Activated T-helper 17 cell treated with anti-CD3 and anti-CD28 coated beads, Interleukin-2, amount 50 U/mL, for 72 hours (primary cell): ENCODE measurements at places on chromosomes 4 and X. TPM values are rescaled to one million over a fixed set of nuclear protein-coding genes. Genes with fewer than 3 reads are reported as not detected.
A peak's percentile ranks its signal among the peaks of the same experiment; 100 is the strongest.

DNA sequence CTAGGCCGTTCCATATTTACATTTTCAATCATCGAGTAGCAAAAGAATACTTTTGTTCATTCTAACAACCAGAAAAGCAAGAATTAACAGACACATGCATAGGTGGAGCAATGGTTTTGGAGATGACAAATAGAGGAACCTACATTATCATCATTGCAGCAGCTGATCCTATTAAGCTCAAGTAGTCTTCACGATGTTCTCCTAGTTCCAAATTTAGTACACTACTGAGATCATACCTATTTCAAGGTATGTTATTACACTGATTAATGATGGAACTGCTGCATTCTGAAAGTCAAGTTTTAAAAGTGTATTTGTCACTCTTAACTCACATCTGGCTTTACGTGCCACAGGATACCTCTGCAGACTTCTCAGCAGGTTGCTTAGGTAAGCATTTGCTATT, 87.4 kb downstream of the ADGRA3 start:
- no peak for ATAC-seq

DNA sequence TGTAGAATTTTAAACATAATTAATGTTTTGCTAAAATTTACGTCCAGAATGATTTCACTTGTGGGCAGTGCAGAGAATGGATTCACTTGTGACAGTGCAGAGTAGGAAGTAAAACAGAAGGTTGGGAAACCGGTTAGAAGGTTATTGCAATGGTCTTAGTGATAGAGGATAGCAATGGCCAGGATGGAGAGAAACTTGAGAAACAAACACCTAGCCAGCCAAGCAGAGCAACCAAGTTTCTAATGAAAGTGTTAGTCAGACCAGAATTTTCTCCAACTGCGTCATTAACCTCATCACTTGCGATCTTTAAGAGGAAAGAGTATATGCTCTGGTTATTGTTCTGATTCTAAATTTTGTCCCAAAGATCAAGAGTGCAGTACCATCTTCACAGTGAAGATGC, 50.0 kb upstream of the TBC1D9 start:
- ATAC-seq: no peak

The KDR gene
- not detected for total RNA-seq

The ARHGAP36 gene
- total RNA-seq: not detected

GRCh38 chr4:153204728-153205648, 745 bp downstream of the TRIM2 start:
- ATAC-seq: peak; percentile 54

The NHSL2 gene
- total RNA-seq: 0.15 TPM

The SULT1B1 gene
- total RNA-seq: 0.52 TPM

- ATAC-seq: no peak
Measured at GRCh38 chrX:109624641-109625616, at the start of gene KCNE5. Gene KCNE5, minus strand, starts transcription at chrX:109625172. Its CDS starts 152 bp downstream, at chrX:109625020.

The ADGRG2 gene
- total RNA-seq: not detected

DNA sequence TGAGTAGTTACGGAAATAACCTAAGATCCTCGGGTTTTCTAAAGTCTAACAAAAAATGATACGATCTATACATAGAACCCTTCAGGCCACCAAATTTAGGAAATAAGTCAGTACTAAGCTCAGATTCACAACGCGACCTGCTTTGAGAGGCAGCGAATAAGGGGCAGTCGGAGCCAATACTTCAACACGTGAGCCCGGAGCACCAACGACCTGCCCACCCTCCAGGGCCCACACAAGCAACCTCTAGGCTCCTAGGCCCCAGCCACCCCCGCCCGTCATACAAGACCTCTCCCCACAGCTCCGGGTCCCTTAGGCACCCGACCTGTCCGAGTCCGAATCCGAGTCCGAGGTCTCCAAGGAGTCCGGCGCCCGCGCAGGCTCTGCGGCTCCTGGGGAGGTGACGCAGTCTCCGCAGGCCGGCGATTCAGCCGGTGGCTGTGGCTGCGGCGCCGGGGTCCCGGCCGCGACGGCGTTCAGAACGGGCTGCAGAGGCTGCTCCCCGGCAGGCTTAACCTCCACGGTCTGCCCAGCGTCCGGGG, 580 bp downstream of the NAF1 start:
- ATAC-seq: peak; percentile 68

DNA sequence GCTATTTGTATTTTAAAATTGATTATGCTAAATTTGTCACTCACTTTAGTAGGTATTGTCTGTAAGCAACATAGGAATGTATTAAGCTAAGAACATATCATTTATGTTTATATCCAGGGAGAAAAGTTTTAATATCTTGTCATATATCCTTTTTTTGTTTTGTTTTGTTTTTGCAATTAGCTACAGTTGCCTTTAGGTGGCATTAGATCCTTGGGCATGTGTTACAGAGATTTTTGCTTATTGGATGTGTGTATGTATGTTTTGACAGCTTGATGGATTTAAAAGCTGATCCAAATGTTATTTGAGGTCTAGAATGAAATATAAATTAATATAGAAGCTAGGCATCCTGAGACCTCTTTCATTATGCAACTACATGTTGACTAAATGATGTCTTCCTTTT, 36.1 kb upstream of the OTUD4 start:
- ATAC-seq: no peak

The BDH2 gene
- total RNA-seq: 11.4 TPM

GRCh38 chr4:179624768-179625181, 2182.5 kb upstream of the AGA start:
- no peak for ATAC-seq

DNA sequence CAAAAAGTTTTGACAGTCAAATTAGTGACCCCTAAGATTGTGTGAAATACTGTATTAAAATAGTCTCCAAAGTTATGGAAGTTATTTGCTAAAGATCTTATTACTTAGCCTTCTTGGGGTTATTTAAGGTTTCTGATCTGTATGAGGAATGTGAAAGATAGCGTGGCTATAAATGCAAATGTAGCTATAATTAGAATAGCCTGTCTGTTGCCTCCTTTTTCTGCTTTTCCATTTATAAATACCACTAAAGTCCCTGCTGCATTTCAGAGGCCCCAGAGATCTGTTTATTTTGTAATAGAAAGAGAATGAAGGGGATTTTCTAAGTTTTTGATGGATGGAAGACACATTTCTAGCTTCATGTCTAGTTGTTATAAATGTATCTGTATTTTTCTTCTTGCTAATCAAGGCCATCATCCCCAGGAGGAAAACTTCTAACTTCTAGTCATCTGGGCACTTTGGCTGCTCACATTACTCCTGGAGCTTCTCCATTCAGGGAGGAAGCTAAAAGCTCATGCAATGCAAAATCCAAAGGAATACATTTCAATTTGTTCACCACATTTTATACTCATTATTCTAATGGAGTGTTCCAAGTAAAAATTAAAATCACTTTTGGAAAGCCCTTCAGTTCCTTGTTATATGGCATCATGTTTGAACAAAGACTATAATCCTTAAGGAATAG, 73.9 kb downstream of the INTS12 start:
- ATAC-seq: no peak

- ATAC-seq: no peak
Measured at GRCh38 chr4:81454948-81455347, 16.8 kb downstream of the RASGEF1B start.

DNA sequence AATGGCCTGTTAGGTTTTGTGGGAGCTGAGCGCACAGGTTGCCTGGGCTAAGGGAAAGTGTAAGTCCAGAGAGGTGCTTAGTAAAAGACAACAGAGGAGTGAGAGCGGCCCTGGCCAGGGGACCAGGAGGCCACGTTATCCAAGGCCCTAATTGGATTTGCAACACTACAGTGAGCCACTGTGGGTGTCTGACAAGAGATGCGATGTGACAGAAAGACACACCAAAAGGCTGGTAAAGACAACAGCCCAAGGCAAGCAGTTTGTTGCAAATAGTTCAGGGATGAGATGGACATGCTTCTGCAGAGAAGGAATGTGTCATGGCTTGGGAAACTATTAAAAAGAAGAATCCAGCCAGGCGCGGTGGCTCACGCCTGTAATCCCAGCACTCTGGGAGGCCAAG, 162.7 kb upstream of the KIT start:
- no peak for ATAC-seq

DNA sequence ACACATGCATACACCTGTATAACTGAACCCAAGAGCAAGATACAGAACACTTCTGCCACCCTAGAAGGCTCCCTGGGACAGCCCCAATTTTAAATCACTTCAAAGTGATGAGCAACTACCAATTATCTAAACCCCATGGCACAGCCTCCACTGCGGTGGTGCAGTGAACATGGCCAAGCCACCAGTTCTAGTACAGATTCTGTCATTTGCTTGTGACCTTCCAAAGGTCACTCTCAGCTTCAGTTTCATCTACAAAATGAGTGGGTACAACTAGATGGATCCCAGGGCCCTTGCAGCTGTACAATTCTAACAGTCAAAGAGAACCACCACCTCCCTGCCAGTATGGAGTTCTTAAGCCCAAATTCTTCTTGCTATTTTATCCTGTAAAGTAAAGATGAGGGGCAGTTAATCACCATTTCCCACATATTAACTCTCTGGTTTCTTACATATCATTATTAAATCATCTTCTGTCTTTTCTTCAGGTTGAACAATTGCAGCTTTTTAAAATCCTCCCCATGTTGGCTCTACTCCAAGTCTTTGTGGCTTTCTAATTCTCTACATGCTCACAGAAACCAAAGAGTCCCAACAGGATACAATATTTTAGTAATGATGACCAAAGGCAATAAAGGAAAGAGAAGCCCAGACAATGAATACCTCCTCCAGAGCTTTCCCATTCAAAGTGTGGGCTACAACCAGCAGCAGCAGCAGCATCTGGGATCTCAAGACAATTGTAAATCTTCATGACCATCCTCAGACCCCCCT, 39.0 kb upstream of the GPM6B start:
- ATAC-seq: no peak

GRCh38 chr4:79331126-79331876, 5.4 kb upstream of the NAA11 start:
- no peak for ATAC-seq

The MAMLD1 gene
- total RNA-seq: 1.9 TPM

The CTAG1B gene
- not detected for total RNA-seq

The ITIH6 gene
- not detected for total RNA-seq

GRCh38 chrX:26851981-26852380, 611.2 kb downstream of the PPP4R3C start:
- no peak for ATAC-seq

GRCh38 chr4:13733817-13734216, 106.3 kb upstream of the BOD1L1 start:
- no peak for ATAC-seq

GRCh38 chrX:150438165-150438564, 75.0 kb downstream of the MAMLD1 start:
- ATAC-seq: no peak

DNA sequence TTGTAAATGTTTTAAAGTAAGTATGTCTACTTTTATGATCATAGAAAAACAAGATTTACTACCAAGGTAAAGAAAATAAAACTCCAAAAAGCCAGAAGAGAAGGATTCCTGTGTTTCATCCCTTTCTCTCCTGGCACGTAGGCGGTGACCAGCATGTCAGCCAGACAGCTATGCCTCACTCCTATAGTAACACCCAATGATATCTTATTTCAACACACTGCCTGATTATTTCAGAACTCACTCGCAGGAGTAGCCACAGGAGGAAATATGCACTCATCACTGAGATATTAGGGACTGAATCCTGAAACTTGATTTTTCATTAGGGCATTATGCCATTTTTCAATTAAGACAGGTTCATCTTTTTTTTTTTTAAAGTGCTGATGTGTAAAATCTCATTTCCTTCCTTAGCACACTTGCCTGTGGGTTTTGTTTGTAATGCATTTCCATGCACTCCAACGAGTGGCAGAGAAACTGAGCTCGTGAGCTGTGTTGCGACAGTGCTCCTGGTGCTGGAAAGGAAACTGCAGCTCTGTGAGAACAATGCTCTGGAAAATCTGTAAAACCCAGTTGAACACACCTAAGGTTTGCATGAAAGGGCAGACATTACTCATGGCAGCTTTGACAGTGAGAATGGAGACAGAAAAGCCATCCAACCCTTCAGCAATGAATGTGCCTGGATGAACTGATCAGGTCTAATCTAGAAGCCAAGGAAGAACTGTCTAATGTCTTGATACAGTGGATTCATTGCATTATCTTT, 18.2 kb downstream of the RAI2 start:
- ATAC-seq: no peak

The USP51 gene
- total RNA-seq: 2.0 TPM

The CEP135 gene
- 15.7 TPM for total RNA-seq

The SLC9A7 gene
- 10.0 TPM for total RNA-seq

DNA sequence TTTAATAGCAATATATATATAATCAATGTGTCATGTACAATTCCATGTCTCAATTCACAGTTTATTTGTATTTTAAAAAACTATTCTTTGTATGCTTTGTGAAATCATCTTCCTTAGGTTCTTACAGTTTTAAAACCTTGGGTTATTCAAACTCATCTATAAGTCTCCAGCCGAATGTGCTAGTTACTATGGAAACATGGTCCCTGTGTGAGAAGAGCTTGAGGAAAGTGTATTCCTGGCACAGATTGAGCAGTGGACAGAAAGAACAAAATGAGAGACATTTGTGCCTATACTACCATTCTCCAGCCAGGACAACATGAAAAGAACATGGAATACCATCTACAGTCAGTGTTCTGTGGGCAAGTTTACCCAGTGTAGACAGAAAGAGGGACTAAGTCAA, 103.4 kb downstream of the EFHC2 start:
- ATAC-seq: no peak

- ATAC-seq: no peak
Measured at GRCh38 chr4:5133201-5133600, 81.9 kb downstream of the STK32B start.
